Cardiac muscle cell (in vitro differentiated cells and primary cell): ENCODE measurements at places on chromosomes 16 and 17. TPM values are rescaled to one million over a fixed set of nuclear protein-coding genes. Genes with fewer than 3 reads are reported as not detected.

GRCh38 chr17:28527181-28527681 is 21.1 kb downstream of the FOXN1 start:
- H3K27ac ChIP-seq, result no peak overlapping the region
- no peak for DNase-seq
- H3K4me1 ChIP-seq, result peaks cover 17% of the 10 kb centered on the region
- H3K36me3 ChIP-seq, result no peaks in the 10 kb centered on the region
- H3K4me3 ChIP-seq, result no peak overlapping the region
- H3K27me3 ChIP-seq, result no peaks in the 10 kb centered on the region

The KRTAP4-7 gene
- total RNA-seq, result not detected in 2 replicates

DNA sequence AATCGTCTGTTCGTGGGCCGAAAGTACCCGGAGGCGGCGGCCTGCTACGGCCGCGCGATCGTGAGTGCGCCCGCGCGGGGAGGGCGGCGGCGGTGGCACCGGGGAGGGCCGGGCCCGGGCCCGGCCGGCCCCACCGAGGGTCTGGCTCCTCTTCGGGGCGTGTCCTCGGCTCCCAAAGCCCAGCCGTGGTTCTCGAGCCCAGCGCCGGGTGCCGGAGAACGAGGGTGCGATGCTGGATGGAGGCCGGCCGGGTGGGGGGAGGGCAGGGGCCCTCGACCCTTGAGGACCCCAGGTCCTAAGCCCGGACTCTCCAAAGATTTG is 375 bp downstream of the STUB1 start:
- peaks cover 13% of the 10 kb centered on the region for H3K4me1 ChIP-seq
- peak overlapping the region; percentile 95 for H3K4me3 ChIP-seq
- no peaks in the 10 kb centered on the region for H3K27me3 ChIP-seq

The TUBG2 gene
- total RNA-seq, result 47.1 and 62.7 TPM in 2 replicates

DNA sequence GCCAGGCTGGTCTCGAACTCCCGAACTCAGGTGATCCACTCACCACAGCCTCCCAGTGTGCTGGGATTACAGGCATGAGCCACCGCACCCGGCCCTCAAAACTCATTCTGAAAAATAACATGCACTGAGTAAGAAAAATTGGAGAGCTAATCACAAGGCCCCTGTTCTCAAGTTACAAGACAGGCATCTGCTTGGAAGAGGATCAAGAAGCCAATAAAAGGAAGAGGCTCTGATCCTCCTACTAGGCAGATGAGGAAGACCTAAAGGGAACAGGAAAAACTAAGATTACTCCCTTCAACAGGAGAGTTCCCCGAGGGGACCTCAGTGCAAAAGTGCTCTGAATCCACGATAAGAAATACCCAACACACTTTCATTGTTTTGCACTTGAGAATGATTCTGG is 18.4 kb downstream of the BLMH start:
- no peak overlapping the region for H3K27ac ChIP-seq
- H3K36me3 ChIP-seq, result peaks cover 36% of the 10 kb centered on the region
- no peaks in the 10 kb centered on the region for H3K27me3 ChIP-seq

DNA sequence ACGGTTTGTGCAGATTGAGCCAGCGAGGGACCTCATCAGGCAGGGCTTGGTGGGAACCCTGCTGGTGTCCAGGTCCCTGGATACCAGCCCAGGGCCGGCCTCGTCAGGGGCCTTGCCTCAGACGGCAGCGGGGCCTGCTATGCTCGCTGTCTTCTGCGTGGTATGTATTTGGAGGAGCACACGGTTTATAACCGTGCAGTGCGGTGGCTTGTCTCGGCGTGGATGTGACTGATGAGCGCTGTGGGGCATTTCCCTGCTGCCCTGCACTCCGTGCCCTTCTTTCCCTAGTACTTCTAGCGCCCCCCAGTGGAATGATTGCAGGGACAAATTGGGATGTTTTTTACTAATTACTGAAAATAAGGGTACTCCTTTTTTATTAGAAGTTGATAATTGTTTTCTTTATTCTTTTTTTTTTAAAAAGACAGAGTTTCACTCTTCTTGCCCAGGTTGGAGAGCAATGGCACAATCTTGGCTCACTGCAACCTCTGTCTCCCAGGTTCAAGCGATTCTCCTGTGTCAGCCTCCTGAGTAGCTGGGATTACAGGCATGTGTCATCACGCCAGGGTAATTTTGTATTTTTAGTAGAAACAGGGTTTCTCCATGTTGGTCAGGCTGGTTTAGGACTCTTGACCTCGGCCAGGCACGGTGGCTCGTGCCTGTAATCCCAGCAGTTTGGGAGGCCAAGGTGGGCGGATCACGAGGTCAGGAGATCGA is 15.3 kb downstream of the TBCD start:
- no peaks in the 10 kb centered on the region for H3K27me3 ChIP-seq
- no peak overlapping the region for H3K4me3 ChIP-seq
- peak; percentile 56 for DNase-seq
- H3K4me1 ChIP-seq, result no peaks in the 10 kb centered on the region
- no peak overlapping the region for H3K27ac ChIP-seq

The C17orf113 gene
- total RNA-seq, result 6.2 and 7.6 TPM in 2 replicates

The CDH11 gene
- 82.7 and 99.3 TPM in 2 replicates for total RNA-seq

The VASN gene
- 23.3 and 33.3 TPM in 2 replicates for total RNA-seq

The KRT222 gene
- 0.25 TPM in 1 of 2 replicates, not detected in the other for total RNA-seq

DNA sequence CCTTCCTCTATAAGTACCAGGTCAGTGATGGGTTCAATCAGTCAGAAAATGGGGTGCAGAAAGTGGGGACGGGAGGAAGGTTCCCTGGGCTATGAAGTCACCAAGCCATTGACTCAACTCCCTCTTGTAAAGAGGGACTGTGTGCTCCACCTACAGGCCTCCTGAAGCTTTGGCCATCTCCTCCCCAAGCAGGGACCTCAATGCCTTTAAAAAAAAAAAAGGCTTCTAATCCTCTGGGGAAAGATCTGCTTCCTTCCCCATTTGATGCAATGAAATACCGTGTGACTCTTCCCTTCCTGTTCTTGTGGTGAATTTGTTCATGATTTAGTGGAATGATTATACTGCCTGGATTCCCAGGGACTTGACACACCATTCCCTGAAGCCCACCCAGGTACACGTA is 30.8 kb downstream of the VWA3A start:
- H3K4me3 ChIP-seq, result no peak overlapping the region
- no peak overlapping the region for H3K27ac ChIP-seq
- H3K27me3 ChIP-seq, result no peaks in the 10 kb centered on the region

The FKBP10 gene
- total RNA-seq, result 265 and 336 TPM in 2 replicates

- H3K27ac ChIP-seq, result no peak overlapping the region
- no peaks in the 10 kb centered on the region for H3K27me3 ChIP-seq
- no peaks in the 10 kb centered on the region for H3K36me3 ChIP-seq
- H3K4me1 ChIP-seq, result no peaks in the 10 kb centered on the region
- DNase-seq, result no peak
Measured at GRCh38 chr16:88923926-88924833, 52.8 kb downstream of the CBFA2T3 start.

- no peak for DNase-seq
- H3K4me3 ChIP-seq, result no peak overlapping the region
- H3K27me3 ChIP-seq, result no peaks in the 10 kb centered on the region
- peaks cover 10% of the 10 kb centered on the region for H3K4me1 ChIP-seq
Measured at GRCh38 chr17:27499451-27500265, 43.4 kb downstream of the KSR1 start.

- no peak overlapping the region for H3K27ac ChIP-seq
- H3K4me1 ChIP-seq, result no peaks in the 10 kb centered on the region
- H3K4me3 ChIP-seq, result no peak overlapping the region
- H3K27me3 ChIP-seq, result no peaks in the 10 kb centered on the region
Measured at GRCh38 chr16:90040152-90041023, 21.1 kb upstream of the DBNDD1 start.

DNA sequence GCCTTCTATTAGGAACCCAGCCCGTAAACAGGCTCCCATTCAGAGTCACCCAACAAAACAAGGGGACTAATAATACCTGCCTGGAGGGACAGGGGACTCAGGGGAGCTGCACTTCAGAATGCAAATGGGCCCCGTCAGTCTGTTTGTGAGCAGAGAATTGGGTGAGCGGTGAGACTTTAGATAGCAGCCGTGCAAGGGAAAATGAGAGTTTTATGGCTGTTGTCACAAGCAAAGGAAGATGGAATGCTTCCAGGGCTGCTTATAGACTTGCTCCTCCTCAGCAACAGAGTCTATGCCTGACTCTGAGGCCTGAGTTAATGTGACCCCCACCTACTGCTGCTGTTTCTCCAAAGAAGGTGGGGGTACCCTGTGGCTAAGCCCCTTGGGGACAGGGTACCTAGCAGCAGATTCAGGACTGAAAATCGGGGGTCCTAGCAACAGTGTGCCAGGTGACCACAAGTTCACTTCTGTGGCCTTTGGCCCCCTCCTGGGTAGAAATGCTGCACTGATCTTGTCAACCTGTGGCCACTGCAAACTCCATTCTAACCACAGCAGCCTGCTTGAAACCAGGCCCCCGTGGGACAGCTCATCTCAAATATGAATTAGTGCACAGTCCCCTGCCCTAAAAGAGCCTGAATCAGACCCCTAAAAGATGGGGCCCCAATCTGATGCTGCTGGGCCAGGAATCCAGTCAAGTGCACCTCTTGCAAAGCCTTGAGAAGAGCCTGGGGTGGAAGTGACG is 126.4 kb downstream of the C16orf78 start:
- no peak overlapping the region for H3K4me3 ChIP-seq
- H3K27ac ChIP-seq, result no peak overlapping the region
- no peaks in the 10 kb centered on the region for H3K27me3 ChIP-seq
- H3K4me1 ChIP-seq, result no peaks in the 10 kb centered on the region

DNA sequence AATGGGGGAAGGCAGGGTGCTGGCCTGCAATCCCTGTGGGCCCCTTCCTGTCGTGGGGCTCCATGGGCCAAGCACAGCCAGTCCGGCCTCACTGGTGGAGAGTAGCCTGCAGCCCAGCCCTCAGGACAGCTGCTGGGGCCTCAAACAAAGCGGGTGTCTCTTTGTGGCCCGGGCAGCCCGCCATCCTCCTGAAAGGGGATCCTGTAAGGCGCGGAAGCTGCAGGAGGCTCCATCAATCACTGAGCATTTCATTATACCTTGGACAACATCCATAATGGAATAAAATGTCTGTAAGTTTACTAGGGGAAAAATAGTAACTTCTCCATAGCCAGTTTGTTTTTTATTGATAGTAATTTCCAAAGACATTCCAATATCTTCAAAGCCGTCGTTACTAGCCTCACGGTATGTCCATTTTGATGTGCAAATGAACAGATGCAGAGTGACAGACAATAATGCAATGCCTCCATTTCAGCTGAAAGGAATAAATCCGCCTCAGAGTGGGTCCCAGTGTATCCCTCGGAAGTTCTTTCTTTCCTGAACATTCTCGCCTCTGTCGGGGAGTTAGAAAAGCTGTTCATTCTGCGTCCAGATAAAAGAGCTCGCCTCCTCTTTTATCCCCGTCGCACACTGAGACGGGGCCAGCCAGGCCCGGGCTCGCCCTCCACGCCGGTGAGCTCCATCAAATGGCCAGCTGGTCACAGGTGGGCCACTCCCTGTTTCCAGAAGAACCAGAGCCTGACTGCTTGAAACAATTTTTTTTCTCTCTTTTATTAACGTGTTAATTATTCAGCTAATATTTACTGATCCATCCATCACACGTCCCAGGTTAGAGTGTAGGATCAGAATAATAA is 14.4 kb downstream of the WSCD1 start:
- peaks cover 6% of the 10 kb centered on the region for H3K4me1 ChIP-seq
- H3K4me3 ChIP-seq, result no peak overlapping the region
- DNase-seq, result no peak
- H3K36me3 ChIP-seq, result no peaks in the 10 kb centered on the region
- H3K27ac ChIP-seq, result no peak overlapping the region

The KCTD2 gene
- total RNA-seq, result 23.9 and 24.4 TPM in 2 replicates
